Activated CD4-positive, alpha-beta T cell treated with anti-CD3 and anti-CD28 coated beads, Interleukin-2, amount 10 ng/mL, durations not matched to agents 7 days and 5 days (primary cell): ENCODE measurements at places on chromosomes 6 and 20. TPM values are rescaled to one million over a fixed set of nuclear protein-coding genes. Genes with fewer than 3 reads are reported as not detected.

Gene DLL1
- total RNA-seq: 0.58 TPM

DNA sequence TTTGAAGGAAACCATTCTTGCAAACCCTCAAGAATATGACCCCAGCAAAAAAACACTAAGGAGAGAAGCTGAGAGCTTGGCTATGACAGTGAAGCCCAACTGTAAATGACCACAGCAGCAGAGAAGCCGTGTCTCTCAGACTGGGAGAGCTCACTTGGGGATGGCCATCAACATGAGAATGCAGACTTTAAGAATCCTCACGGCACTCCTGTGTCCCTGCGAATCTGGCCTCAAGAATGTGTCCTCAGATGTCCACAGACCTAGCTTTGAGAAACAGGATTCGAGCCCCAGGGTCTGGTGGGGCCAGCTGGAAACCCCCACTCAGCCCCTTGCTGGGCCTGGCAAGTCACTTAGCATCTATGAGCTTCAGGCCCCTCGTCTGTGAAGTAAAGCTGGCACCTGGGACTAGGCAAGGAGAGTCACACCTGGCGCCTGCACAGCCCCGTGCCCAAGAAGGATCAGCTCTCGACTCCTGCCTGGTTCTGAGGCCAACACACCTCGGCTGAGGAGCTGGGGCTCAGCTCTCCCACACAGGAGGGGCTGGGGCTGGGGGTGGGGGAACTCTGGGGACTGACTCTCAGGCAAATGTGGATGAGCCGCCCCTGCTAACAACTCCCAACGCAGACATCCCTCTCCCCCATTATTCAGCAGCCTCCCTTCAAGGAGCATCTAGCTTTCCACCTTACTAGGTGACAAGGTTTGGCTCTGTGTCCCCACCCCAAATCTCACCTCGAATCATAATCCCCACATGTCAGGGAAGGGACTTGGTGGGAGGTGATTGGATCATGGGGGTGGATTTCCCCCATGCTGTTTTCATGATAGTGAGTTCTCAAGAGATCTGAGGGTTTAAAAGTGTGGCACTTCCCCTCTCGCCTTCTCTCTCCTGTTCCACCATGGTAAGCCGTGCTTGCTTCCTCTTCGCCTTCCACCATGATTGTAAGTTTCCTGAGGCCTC is 97.7 kb downstream of the GRM4 start:
- no peaks in the 10 kb centered on the region for H3K36me3 ChIP-seq
- H3K4me3 ChIP-seq: no peak overlapping the region
- no peak overlapping the region for H3K27ac ChIP-seq
- peaks cover 6% of the 10 kb centered on the region for H3K27me3 ChIP-seq
- no peak for DNase-seq
- peaks cover 9% of the 10 kb centered on the region for H3K4me1 ChIP-seq

Gene ZC2HC1B
- not detected for total RNA-seq

GRCh38 chr6:4318321-4318720 is 182.9 kb upstream of the ECI2 start:
- no peaks in the 10 kb centered on the region for H3K4me1 ChIP-seq
- H3K36me3 ChIP-seq: no peaks in the 10 kb centered on the region
- DNase-seq: no peak
- no peak overlapping the region for H3K4me3 ChIP-seq

DNA sequence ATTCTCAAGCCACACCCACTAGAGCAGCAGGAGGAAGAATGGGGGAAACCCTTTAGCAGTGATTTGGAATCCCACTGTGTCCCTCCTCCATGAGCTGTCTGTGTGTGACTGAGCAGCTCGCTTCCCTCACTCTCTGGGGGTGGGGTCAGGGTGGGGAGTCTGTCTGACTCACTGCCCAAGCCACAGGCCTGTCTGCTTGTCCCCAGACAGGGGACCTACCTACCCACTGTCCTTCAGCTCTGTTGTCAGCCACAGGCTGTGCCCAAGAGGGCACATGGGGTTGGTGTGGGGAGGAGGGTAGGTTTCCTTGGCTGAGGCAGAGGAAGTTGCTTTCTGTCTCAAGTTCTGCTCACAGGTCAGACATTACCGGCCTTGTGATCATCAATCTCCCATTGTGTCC is 127.0 kb downstream of the MAFB start:
- DNase-seq: no peak
- no peaks in the 10 kb centered on the region for H3K36me3 ChIP-seq
- H3K4me1 ChIP-seq: no peaks in the 10 kb centered on the region
- H3K4me3 ChIP-seq: no peak overlapping the region

GRCh38 chr20:9218531-9218961 is 149.7 kb downstream of the PLCB4 start:
- DNase-seq: no peak
- H3K27ac ChIP-seq: no peak overlapping the region
- no peak overlapping the region for H3K4me3 ChIP-seq
- H3K36me3 ChIP-seq: no peaks in the 10 kb centered on the region
- no peaks in the 10 kb centered on the region for H3K4me1 ChIP-seq

GRCh38 chr20:63525971-63526370 is 5.4 kb downstream of the PPDPF start:
- H3K27ac ChIP-seq: no peak overlapping the region
- DNase-seq: no peak
- peaks cover 23% of the 10 kb centered on the region for H3K36me3 ChIP-seq
- H3K4me1 ChIP-seq: peaks cover 9% of the 10 kb centered on the region

GRCh38 chr6:67870321-67870720 is 764.8 kb upstream of the ADGRB3 start:
- no peak overlapping the region for H3K4me3 ChIP-seq
- no peaks in the 10 kb centered on the region for H3K36me3 ChIP-seq
- DNase-seq: no peak
- no peaks in the 10 kb centered on the region for H3K4me1 ChIP-seq
- H3K27me3 ChIP-seq: no peaks in the 10 kb centered on the region
- H3K27ac ChIP-seq: no peak overlapping the region

Gene OOEP
- total RNA-seq: 0.57 TPM

Gene PPP1R3G
- total RNA-seq: 0.05 TPM

DNA sequence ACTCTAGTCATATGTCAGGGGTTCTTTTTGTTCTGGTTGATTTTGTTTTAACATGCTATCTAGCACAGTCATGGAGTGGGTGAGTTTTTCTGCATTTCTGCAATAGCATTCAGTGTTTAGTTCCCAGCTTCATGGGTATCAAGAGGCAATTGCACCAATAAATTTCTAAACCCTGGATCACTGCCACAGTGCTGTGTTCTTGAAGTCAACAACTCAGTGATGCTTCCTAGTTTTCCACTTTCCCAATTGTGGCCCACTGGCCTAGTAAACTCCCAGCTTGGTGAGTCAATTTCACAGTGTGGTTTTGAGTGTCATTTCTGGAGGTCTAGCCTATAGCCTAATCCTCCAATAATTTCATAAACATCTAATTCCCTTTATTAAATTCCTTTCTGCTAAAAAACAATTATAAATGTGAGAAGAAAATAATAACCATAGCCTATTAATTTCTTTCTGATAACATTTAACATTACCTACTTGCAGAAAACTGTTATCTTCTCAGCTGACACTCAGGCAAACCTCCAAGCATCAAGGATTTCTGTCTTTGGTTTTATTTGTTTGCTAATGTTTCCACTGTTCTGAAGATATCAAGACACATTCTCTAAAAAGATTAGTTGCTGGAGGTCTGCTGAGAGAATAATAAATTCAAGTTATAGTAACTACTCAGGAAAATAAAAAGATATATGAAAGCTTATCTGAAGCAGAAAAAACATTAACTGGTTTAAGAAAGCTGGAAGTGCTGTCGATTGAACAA is 89.9 kb downstream of the PDE7B start:
- H3K27ac ChIP-seq: no peak overlapping the region
- no peak overlapping the region for H3K4me3 ChIP-seq
- no peaks in the 10 kb centered on the region for H3K27me3 ChIP-seq
- H3K36me3 ChIP-seq: no peaks in the 10 kb centered on the region
- DNase-seq: no peak

- no peak overlapping the region for H3K4me3 ChIP-seq
- peaks cover 35% of the 10 kb centered on the region for H3K4me1 ChIP-seq
- peaks cover 64% of the 10 kb centered on the region for H3K36me3 ChIP-seq
- H3K27me3 ChIP-seq: no peaks in the 10 kb centered on the region
- peak overlapping the region; percentile 73 for H3K27ac ChIP-seq
These were observed 22.3 kb downstream of the MDN1 start for GRCh38 chr6:89797317-89797716.

- H3K27me3 ChIP-seq: no peaks in the 10 kb centered on the region
- no peak overlapping the region for H3K4me3 ChIP-seq
- no peak for DNase-seq
- no peaks in the 10 kb centered on the region for H3K4me1 ChIP-seq
- no peak overlapping the region for H3K27ac ChIP-seq
- H3K36me3 ChIP-seq: no peaks in the 10 kb centered on the region
These were observed 612.3 kb upstream of the BTBD3 start for GRCh38 chr20:11305406-11305805.

Gene CLPSL1
- not detected for total RNA-seq

DNA sequence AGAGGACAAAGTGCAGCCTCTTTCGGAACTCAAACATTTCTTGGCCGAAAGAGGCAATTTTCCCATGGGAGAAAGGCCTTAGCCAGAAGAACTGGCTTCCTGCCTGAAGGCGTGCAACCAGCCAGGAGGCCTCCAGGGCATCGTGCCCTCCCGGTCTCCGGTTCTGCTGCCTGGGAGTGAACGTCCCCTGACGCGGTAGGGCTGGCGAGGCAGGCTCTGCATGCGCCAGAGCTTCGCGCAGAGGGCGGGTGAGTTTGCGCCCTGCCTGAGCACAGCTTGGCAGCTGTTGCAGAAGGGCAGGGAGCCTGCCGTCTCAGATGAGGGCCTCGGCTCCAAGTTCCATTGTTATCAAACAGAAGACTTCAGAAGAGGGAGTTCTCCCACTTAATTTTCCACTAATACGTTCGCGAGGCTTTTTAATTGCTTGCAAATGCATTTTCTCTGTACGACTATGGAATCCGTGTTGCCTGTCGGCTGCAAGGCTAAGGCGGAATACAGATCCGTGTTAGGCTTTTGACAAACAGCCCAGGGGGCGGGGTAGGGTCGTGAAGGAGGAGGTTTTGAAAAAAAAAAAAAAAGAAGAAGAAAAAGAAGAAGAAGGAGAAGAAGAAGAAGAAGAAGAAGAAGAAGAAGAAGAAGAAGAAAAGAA is 5.5 kb upstream of the TFAP2D start:
- no peaks in the 10 kb centered on the region for H3K4me1 ChIP-seq
- no peak overlapping the region for H3K4me3 ChIP-seq
- DNase-seq: no peak
- no peaks in the 10 kb centered on the region for H3K36me3 ChIP-seq
- H3K27ac ChIP-seq: no peak overlapping the region

- H3K27ac ChIP-seq: no peak overlapping the region
- no peak for DNase-seq
- H3K4me1 ChIP-seq: peaks cover 12% of the 10 kb centered on the region
- H3K4me3 ChIP-seq: no peak overlapping the region
- H3K27me3 ChIP-seq: no peaks in the 10 kb centered on the region
These were observed 43.2 kb downstream of the PREP start for GRCh38 chr6:105359419-105360370.

DNA sequence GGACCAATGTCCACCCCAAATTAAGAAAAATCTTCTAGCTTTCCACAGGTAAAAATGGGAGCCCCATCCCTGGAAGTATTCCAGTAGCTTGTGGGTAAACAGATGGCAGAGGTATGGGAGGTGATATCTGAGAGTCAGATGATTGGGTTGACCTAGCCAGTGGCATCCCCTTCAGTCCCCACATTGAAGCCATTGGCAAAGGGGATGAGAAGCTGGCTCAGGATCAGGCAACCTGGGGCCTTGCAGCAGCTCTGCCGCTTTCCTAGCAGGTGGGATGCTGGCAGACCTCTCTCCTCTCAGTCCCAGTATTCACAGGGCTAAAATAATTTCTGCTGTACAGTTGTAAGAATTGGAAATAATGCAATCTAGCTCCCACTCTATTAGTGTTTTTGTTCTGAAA is 108.9 kb upstream of the KCNG1 start:
- H3K4me3 ChIP-seq: no peak overlapping the region
- H3K4me1 ChIP-seq: peaks cover 16% of the 10 kb centered on the region
- H3K36me3 ChIP-seq: no peaks in the 10 kb centered on the region
- no peak overlapping the region for H3K27ac ChIP-seq

DNA sequence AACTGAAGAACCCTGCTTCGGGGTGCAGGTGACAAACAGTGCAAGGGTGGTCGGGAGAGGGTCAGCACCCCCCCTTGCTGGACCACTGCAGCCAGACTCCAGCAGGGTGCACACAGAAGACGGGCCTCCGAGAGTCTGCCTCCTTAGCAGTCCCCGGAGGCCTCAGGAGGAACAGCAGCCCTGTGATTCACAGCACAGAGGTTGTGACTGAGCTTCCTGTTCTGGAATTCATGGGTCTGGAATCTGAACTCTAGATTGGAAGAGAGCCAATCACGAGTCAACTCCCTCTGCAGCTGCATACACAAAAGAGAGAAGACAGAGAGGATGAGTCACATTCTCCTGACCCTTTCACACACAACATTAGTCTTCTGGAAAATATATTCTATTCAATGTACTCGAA is 249.0 kb upstream of the OPRM1 start:
- no peaks in the 10 kb centered on the region for H3K27me3 ChIP-seq
- H3K4me1 ChIP-seq: no peaks in the 10 kb centered on the region
- no peaks in the 10 kb centered on the region for H3K36me3 ChIP-seq
- no peak overlapping the region for H3K27ac ChIP-seq
- DNase-seq: no peak

Gene SYCP2L
- 0.25 TPM for total RNA-seq

DNA sequence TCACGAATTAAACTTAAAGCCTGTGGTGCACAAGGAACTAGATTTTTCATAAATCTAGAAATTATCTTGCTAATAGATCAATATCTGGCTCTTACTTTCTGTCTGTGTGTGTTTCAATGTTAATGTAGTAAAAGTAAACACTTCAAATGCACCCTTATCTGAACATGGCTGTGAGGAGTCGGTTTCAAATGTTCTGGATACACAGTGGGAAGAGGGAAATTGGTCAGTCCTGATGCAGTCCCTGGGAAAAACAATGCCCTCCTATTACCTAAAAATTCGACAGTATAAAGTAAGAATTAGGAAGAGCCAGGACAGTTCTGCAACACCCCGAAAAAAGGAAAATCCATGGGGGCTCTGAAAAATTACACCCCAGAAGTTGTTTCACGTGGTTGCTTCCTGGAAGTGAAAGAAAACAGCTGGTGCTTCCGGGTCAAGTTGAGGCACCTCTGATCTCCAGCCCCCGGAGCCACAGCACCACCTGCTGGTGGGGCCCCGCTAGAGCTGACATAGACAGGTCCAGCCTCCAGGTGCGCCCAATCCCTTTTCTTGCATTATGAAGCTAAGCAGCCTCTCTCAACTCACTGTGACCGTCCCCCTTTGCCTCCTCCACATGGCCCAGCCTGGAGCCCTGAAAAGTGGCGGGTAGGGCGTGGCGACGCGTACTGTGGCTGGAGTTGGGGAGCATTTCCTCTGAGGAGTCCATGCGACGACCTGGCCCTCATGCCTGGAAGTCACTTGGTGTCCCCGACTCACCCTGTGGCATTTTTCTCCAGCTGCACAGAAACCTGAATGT is 8.3 kb downstream of the SEMG2 start:
- no peaks in the 10 kb centered on the region for H3K4me1 ChIP-seq
- no peaks in the 10 kb centered on the region for H3K36me3 ChIP-seq
- peaks cover 33% of the 10 kb centered on the region for H3K27me3 ChIP-seq
- no peak overlapping the region for H3K27ac ChIP-seq
- peak; percentile 50 for DNase-seq
